ENCODE measurements at places on chromosomes 7 and 10.

DNA sequence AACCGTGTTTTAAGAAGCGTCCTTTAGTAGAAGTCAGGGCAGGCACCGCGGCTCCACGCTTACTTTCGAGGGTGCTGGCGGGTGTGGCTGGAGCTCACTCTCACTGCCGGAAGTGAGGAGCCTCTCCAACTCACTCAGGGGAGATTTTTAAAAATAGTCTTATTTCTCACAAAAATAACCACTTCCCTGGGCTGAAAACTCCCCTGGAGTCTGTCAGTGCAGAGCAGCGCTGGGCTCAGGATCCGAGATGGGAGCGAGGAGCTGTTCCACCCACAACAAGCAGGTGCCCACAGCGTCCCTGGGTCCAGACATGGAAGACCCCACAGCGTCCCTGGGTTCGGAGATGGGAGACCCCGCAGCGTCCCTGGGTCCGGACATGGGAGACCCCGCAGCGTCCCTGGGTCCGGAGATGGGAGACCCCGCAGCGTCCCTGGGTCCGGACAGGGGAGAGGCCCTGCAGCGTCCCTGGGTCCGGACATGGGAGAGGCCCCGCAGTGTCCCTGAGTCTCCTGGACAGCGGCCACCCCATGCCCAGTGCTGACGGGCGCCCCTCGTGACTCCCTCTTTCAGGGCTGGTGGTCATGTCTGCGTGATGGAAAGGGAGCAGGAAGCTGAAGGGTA is 51.2 kb downstream of the VIPR2 start:
- DNase-seq, result peak; percentile 34

DNA sequence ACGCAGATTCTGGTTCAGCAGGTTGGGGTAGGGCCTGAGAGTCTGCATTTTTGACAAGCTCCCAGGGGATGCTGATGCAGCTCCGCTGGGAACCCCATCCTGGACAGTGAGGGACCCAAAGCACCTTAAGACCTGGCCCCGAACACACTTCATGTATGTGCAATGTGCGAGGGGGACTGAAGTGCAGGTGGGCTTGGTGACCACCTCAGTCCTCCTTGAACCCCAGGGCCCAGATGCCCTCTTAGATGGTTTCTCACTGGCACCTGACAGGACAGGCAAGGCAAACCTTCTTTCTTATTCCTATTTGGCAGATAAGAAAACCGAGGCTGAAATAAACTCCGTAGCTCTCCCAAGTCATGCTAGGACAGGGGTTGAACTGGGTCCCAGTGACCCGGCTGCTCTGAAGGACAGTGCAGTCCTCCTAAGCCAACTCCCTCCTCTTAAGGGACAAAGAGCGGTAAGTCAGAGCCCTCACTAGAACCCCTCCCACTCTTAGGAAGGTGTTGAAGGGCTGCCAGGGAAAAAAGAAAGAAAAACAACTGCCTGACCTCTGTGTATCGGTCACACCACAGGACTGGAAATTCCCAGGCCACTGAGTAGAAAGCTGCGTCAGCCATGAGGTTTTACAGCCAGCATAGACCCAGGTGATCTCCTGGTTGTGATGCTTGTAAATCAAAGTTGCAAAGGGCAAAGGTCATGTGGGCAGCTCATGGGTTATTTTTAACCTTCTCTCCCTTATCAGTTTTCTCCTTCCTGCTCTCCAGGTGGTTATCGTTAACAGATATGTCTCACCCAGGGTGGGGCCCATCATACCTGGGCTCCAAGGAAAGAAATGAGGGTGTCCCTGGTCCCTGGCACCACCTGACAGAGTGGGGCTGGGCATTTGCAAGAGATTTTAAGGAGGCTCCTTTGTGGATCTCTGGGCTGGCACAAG is 90.9 kb upstream of the SMNDC1 start:
- peak; percentile 73 for DNase-seq

DNA sequence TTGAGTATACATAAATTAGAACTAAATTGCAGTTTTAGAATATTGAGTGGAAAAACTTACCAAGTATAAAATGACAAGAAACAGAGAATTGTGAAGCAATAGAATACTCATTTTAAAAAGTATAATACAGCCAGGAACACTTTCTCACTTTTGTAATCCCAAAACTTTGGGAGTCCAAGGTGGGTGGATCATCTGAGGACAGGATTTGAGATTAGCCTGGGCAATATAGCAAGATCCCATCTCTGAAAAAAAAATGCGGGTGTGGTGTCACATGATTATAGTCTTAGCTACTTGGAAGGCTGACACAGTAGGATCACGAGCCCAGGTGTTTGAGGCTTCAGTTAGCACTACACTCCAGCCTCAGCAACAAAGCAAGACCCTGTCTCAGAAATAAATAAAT is 440.9 kb upstream of the POT1 start:
- DNase-seq, result no peak

DNA sequence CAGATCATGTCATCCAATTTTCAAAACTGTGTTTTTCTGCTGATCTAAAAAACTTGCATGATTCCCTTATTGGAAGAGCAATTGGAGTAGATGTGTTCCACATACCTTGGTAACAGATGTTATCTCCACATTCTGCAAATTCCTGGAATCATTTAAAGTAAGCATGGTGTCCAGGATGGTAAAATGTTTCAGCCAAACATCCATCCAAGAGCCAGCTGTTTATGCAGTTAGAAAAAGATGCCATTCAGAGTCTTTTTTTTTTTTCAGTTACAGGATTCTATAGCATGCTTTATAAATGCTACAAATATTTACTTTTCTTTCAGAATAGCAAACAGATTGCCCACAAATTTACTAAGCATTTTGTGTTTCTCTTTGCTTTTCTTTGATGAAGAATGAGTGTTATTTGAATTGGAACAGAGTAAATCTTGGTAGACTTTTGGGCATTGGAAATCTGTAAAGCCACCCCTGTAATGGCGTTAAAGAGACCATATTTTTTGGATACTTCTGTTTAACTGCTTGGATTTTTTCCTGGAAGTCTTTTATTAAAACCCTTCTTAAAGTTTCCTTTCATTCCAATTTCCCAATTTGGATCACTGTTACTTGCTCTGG is 149.8 kb downstream of the GNAT3 start:
- DNase-seq, result no peak

- DNase-seq, result no peak
These were observed 521.0 kb downstream of the KIF20B start for GRCh38 chr10:90222372-90222771.

GRCh38 chr7:112889268-112889667 is 99.1 kb upstream of the TMEM168 start:
- no peak for DNase-seq

- DNase-seq, result peak; percentile 74
These were observed 263.6 kb upstream of the ZMIZ1 start for GRCh38 chr10:78805176-78805575.

DNA sequence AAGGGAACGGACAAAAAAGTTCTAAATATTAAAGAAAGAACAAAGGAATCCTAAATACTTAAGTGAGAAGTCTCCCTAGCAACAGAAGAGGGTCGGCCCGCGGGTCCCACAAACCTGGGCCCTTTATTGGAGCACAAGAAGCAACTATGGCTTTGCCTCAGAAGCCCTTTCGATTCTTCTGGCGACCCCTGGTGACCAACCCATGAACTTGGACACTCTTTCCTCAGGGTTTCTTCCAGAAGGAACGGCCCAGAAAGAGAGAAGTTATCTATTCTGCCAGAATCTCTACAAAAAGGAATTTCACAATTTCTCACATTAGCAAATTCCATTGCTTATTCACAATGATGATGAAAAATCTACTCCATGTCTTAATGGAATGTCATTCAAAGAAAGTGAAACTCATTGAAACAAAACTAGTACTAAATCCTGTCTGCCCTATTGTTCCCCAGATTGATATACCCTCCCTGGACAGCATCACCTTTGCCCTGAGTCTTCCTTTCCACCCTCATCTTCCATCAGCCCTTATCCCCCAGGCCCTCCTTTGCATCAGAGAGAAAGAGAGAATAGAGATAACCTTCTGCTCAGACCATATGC is 43.7 kb downstream of the CPVL start:
- DNase-seq, result peak; percentile 73

DNA sequence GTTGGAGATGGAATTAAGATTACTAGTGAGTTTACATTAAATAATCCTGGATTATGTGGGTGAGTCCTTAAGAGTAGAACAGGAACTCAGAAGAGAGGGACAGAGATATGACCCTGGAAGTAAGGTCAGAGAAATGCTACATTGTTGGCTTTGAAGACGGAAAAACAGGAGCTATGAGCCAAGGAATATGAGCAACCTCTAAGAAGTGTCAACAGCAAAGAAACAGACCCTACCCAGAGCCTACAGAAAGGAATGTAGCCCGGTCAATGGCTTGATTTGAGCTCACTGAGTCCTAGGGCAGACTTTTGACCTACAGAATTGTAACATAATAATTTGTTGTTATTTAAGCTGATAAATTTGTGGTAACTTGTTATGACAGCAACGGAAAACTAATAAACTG is 304.9 kb downstream of the IPMK start:
- no peak for DNase-seq

DNA sequence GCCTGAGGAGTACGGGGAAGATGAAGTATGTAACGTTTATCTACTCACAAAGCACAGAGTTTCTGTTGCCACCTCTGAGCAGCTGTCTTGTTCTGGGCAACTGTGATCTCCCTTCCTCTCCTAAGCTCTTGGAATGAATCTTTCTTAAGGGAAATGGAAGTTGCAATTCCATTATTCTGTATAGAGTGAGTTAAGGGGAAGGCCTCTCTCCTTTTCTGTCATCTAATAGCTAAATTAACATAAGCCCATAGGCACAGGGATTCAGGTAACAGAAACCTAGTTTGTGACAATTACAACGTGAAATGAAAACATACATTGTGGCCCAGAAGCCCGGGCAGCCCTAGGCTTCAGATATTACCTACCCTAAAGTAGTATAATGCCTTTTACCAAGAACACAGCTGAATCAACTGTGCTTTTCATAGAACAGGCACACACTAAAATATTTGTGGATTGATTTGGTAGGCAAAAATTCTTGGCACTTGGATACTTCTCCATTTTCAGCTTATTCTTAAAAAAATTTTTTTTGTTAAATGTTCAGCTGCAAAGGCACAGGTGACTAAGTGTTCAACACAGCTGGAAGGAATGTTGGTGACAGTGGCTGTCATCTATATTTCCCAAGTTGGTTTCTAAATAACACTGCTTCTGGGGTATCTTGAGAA is 3.8 kb upstream of the PDCD4 start:
- DNase-seq, result no peak

DNA sequence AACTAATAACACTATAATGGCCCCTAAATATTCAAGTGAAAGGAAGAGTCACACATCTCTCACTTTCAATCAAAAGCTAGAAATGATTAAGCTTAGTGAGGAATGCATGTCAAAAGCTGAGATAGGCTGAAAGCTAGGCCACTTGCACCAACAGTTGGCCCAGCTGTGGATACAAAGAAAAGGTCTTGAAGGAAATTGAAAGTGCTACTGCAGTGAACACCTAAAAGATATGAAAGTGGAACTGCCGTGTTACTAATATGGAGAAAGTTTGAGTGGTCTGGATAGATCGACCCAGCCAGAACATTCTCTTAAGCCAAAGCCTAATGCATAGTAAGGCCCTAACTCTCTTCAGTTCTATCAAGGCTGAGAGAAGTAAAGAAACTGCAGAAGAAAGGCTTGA is 12.1 kb upstream of the SNX13 start:
- no peak for DNase-seq

DNA sequence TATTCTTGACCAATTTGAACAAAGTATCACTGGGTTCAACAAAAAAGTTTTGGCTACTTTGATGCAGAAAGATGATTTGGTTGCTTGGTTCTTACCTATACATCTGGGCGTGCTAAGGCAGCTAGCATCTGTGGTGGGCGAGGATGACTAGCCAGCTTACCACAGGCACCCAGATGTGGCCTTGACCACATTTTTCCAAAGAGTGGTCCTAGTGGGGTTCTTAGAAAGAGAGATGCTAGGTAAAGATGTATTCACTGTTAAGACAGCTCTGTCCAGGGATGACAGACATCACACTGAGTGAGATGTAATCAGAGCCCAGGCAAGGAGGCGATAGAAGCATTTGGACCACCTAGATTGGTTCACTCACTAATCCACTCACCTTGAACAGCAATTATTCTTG is 785 bp downstream of the DNTT start:
- no peak for DNase-seq

DNA sequence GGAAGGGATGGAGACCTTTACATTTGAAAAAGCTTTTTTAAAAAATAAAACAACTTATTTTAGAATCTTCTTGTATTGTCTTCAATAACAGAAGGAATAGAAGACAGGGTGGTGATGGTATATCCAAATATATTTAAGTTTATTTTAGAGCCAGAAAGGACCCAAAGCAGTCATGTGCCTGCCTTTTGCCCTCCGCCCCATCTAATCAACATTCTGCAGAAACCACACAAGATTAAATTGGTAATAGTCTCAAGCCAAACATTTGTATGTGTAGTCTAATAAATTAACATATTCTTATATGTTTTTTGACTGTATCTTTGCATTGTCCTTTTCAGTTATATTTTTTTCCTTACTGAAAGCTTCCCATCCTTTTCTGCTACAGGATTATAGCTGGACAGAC is 16.5 kb upstream of the NUP42 start:
- no peak for DNase-seq

- DNase-seq, result peak; percentile 15
These were observed 14.6 kb downstream of the DRGX start for GRCh38 chr10:49381111-49381900.

DNA sequence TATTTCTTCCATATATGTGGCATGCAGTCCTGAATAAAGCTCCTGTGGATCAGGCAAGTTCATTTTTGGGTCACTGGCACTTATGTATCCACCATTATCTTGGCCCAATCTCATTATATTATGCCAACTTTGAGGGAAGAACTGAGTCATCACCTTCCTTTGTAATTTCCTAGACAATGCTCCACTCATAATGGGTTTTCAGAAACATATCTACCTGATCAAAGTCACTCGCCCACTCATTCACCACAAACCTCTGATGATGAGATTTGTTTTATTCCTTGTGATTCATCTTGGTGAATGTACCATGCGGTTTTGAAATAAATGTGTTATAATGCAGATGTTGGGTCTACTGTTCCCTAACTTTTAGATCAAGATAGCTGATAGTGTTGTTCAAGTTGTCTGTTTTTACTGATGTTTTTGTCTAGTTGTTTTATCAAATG is 525.8 kb downstream of the KIF20B start:
- no peak for DNase-seq
